ENCODE measurements at places on chromosomes 2 and 18.
A peak's percentile ranks its signal among the peaks of the same experiment; 100 is the strongest.

- peak; percentile 95 for DNase-seq
Observed at GRCh38 chr2:207334624-207335371, 169.1 kb upstream of the KLF7 start.

GRCh38 chr2:69456950-69457445 is 19.8 kb upstream of the NFU1 start:
- DNase-seq: no peak

GRCh38 chr2:172472446-172473033 is 45.2 kb downstream of the ITGA6 start:
- no peak for DNase-seq

DNA sequence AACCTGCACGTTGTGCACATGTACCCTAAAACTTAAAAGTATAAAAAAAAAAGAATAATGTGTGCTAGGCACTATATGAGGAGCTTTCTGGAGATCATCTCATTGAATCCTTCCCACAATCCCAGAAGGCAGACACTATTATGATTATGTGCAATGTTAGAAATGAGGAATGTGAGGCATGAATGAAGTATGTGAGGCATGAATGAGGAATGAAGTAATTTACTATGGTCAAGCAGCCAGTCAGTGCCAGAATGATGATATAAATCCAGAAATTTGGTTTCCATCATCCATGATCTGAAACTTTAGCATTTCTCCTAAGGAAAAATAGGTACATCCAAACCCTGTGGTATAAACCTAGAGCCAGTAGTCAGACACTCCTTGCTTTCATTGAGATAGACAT is 42.0 kb downstream of the CCDC148 start:
- peak; percentile 49 for DNase-seq

DNA sequence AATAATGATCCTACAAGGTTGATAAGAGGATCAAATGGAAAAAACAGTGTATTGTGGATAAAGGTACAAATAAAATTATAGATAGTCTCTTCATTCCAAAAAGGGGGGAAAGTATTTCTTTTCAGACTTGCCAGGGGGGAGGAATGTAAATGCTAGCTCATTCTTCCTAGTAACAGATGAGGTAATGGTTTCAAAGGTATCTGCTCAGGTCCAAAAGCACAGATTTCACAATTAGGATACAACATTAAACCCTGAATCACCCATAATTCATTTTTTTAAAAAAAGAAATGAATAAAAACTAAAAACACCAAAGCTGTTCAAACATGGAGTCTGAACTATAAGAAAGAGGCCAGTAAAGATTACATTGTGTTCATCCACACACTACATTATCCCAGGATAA is 142.0 kb downstream of the ATAD2B start:
- no peak for DNase-seq

- DNase-seq: no peak
Observed at GRCh38 chr2:142933916-142934315, 56.5 kb downstream of the KYNU start.

DNA sequence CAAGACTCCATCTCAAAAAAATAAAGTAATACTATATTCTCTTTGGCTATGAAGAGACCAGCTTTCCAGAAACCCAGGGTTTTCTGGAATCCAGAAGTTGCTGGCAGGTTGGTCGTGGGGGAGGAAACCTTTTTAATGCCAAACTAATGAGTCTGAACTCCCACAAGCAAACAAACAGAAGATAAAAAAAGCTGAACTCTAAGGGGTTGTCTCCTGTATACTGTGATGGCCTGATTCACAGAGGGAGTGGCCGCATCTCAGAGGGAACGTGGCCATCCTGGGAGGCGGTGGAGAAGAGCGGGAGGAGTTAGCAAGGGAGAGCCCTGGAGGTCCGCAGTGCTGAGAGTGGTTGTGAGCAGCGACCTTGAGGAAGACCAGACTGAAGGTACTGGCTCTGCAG is 36.1 kb downstream of the LIMS1 start:
- DNase-seq: no peak

- no peak for DNase-seq
Observed at GRCh38 chr18:46920653-46921052, 3.3 kb downstream of the KATNAL2 start.

DNA sequence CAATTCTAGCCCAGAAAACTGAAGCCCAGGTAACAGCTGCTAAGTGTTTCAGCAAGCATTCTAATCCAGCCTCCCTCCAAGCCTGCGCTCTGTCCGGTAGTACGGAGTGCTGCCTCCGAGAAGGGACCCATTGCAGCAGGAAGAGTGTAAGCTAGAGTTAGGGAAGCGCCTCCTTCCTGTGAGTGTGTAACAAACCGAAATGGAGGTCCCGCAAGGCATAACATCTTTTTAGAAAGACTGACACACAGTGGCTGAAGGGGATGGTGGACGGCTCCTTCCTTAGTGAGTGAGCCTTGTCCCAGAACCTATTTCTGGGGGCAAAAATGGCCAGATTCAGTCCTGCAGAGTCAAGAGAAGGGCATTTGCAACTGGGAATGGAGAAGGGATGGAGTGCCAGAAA is 12.2 kb downstream of the PKDCC start:
- no peak for DNase-seq

GRCh38 chr2:9637330-9637729 is 6.5 kb upstream of the YWHAQ start:
- no peak for DNase-seq

- no peak for DNase-seq
Observed at GRCh38 chr2:218983934-218984238, 1.1 kb downstream of the FEV start.
